Astrocyte (in vitro differentiated cells and primary cell): ENCODE measurements at places on chromosomes 6 and 20.

DNA sequence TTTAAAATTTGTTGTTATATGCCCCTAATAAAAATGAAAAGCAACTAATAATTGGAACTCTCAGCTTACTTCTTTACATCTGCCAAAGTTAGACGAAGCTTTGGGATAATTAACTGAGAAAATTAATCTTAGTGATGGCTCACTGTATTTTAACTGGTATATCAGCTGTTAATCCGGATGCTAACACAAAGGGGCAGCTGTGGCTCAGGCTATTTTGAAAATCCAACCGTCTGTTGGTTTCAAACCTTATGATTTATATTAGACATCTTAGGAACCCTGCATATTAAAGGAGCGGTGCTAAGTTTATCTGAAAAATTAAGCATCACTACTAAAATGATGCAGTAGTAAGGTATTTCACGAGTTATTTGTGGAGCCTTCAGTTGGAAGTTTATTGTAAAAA is 96.6 kb downstream of the AKAP7 start:
- H3K4me1 ChIP-seq: no peaks in the 10 kb centered on the region
- H3K36me3 ChIP-seq: no peaks in the 10 kb centered on the region
- no peaks in the 10 kb centered on the region for H3K27me3 ChIP-seq
- H3K27ac ChIP-seq: no peak overlapping the region

- H3K4me3 ChIP-seq: no peak overlapping the region
- H3K27ac ChIP-seq: no peak overlapping the region
- no peaks in the 10 kb centered on the region for H3K27me3 ChIP-seq
- no peaks in the 10 kb centered on the region for H3K36me3 ChIP-seq
- DNase-seq: peak; percentile 81
- H3K4me1 ChIP-seq: peaks cover 6% of the 10 kb centered on the region
Measured at GRCh38 chr6:144675231-144675861, 390.2 kb downstream of the UTRN start.

DNA sequence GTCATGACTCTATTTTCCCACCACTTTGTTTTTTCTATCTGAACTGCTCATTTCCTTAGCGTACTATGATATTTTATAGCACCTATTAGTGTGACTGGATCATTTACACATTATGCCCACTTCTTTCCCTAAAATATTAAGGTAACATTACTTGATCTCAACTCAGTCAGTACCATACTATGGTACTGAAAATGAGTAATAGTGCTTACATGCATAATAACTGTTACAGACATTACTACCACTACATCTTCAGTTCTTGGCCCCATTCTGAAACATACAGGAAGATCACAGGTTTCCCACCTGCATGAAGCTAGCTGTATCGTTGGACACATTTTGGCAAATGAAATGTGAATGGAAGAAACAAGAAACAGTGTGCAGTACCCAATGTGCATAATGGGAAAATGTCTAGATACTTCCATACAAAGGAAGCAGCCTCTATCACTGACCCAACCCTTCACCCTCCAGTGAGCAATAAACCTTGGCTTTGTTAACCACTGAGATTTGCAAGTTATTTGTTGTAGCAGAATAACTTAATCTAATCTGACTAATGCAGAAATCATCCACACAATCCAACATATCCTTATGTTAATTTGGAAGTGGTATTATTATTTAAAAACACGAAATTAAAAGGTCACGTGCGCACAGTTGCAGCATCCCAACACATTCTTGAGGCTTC is 108.6 kb upstream of the DOK5 start:
- no peaks in the 10 kb centered on the region for H3K36me3 ChIP-seq
- no peaks in the 10 kb centered on the region for H3K4me1 ChIP-seq
- no peak overlapping the region for H3K4me3 ChIP-seq

GRCh38 chr6:170273681-170274080 is 17.2 kb downstream of the DLL1 start:
- H3K4me3 ChIP-seq: no peak overlapping the region
- no peaks in the 10 kb centered on the region for H3K36me3 ChIP-seq
- no peak overlapping the region for H3K27ac ChIP-seq
- no peaks in the 10 kb centered on the region for H3K4me1 ChIP-seq
- peaks cover 8% of the 10 kb centered on the region for H3K27me3 ChIP-seq

DNA sequence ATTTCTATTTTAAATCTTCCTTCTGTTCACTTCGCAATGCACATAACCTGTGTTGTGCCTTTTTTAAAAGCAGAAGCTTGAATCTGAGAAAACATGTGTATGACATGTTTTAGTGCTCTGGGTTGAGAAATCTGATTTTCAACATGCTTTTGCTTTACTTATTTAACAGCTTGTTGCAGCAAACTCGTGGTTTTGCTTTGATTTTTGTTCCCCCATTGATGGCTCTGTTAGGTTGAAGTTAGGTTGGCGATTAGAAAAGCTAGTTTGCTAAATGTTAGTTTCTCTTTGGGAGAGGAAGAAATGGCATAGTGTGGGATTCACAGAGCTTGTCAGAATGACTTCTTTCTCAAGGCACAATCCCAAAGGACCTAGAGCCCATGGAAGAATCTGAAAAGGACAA is 170.8 kb downstream of the TMEM242 start:
- no peaks in the 10 kb centered on the region for H3K27me3 ChIP-seq
- peaks cover 4% of the 10 kb centered on the region for H3K36me3 ChIP-seq
- H3K4me1 ChIP-seq: peaks cover 53% of the 10 kb centered on the region
- H3K4me3 ChIP-seq: no peak overlapping the region

- no peak overlapping the region for H3K27ac ChIP-seq
- peaks cover 14% of the 10 kb centered on the region for H3K27me3 ChIP-seq
- no peak for DNase-seq
- no peak overlapping the region for H3K4me3 ChIP-seq
- no peaks in the 10 kb centered on the region for H3K4me1 ChIP-seq
- no peaks in the 10 kb centered on the region for H3K36me3 ChIP-seq
Measured at GRCh38 chr20:62558779-62559178, 83.0 kb upstream of the GATA5 start.
